ENCODE measurements at places on chromosomes 16 and 17.

- DNase-seq: no peak
Observed at GRCh38 chr16:75241412-75241811, 10.0 kb downstream of the BCAR1 start.

DNA sequence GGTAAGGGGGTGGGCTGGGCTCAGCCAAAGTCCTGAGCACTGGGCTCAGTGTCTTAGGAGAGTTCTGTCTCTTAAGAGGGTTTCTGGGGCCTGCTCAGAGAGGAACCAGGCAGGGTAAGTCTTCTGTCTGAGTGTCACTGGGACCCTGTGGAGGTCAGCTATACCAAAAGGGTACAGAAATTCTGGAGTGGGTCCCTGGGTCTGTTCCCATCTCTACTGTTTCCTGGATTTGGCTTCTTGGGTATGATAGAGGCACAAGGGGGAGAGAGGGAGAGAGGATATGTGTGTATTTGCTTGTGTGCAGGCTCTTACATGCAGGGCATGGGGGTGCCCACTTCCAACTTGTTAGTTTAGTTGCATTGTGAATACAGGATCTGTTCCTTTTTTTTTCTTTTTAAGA lies 1.6 kb downstream of the E2F4 start:
- no peak for DNase-seq

GRCh38 chr16:69932228-69932627 lies 18.9 kb upstream of the CLEC18A start:
- DNase-seq: no peak

GRCh38 chr17:16980813-16981731 lies 9.2 kb upstream of the TNFRSF13B start:
- no peak for DNase-seq

- peak; percentile 56 for DNase-seq
Observed at GRCh38 chr16:1920727-1921171, 2.5 kb upstream of the HS3ST6 start.

- DNase-seq: peak; percentile 86
Observed at GRCh38 chr17:78168903-78169793, 767 bp downstream of the SYNGR2 start.

- DNase-seq: no peak
Observed at GRCh38 chr17:50527155-50527762, 5.3 kb upstream of the EPN3 start.
